Thoracic aorta (tissue), 2 donors: ENCODE measurements at places on chromosomes 6 and 20. TPM values are rescaled to one million over a fixed set of nuclear protein-coding genes. Genes with fewer than 3 reads are reported as not detected.

DNA sequence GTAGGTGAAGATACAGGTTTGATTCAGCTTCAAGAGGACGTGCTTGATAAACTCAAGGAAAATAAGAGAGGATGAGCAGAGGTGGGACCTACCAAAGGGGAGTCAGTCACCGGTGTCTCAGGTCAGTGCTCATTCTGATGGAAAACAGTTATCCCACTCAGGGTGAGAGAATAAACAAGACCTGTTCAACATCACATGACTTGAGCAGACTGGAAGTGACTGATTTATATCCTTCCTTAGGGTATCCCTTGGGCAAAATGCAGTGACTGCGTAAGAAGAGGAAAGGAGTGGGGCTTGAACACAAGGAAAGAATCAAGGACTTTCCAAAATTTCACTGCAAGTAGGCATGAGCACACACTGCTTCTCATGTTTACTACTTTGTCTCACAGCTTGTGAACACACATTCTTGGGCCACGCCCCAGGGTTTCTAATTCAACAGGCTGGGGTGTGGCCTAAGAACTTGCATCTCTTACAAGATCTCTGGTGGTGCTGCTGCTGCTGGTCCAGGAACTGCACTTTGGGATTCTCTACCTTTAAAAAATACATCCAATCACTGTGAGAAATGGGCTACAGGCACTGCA is 11.6 kb downstream of the CST3 start:
- H3K4me3 ChIP-seq, result no peak overlapping the region
- H3K27ac ChIP-seq, result no peak overlapping the region
- no peaks in the 10 kb centered on the region for H3K36me3 ChIP-seq

DNA sequence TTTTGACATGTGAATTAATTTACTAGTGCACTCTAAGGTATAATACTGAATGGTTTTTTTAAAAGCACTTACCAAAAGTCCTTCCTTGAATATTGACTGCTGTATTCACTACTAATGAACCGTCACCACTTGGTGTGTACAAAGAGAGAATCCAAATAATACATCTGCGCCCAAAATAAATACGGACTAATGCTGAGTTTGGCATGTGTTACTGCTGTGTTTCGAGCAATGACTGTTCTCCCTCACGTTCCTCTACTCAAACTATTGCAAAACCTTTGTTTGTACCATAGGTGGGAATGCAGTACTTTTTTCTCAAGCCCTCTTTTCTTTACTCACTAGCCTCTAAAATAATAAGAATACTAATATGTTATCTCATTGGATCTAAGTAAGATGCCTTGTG is 305.5 kb downstream of the QKI start:
- H3K4me1 ChIP-seq, result no peaks in the 10 kb centered on the region
- no peaks in the 10 kb centered on the region for H3K36me3 ChIP-seq
- no peak overlapping the region for H3K4me3 ChIP-seq
- H3K27me3 ChIP-seq, result no peaks in the 10 kb centered on the region

DNA sequence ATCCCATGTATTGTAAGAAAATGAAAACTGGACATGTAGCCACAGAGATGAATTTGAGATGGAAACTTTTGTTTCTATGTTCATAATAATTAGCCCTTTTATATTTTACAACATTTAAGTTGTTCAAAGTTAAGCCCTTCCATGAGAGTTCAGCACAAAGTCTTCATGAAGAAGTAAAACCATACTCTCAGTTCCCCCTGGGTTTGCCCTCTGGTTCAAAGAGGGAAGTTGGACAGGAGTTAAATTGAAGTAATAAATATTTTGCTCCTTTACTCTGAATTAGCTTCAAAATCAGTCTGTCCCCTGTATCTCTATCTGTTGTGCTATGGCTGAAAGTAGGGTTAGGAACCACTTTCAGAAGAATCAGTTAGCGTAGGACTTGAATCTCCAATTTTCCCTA is 31.1 kb downstream of the PHACTR2 start:
- H3K36me3 ChIP-seq, result no peaks in the 10 kb centered on the region
- DNase-seq, result no peak
- H3K4me3 ChIP-seq, result no peak overlapping the region
- H3K27ac ChIP-seq, result no peak overlapping the region
- no peaks in the 10 kb centered on the region for H3K27me3 ChIP-seq

DNA sequence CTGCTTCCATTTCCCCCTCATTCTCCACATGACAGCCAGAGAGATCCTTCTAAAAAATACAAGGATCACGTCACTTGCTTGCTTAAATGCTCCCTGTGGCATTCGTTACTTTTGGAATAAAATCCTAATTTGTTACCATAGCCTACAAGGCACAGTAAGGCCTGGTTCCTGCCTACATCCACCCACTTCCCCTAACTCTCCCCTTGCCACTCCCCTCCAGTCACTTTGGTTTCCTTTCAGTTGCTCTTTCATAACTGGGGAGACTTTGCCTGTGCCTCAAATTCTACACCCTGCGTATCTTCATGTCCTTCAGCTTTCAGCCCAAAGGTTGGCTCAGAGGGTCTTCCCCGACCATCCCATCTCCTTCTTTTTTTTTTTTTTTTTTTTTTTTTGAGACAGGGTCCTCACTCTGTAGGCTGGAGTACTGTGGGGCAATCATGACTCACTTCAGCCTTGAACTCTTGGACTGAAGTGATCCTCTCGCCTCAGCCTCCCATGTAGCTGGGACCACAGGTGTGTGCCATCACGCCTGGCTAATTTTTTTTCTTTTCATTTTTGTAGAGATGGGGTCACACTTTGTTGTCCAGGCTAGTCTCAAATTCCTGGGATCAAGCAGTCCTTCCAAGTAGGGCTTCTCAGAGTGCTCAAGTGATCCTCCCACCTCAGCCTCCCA is 12.5 kb downstream of the ID1 start:
- no peak overlapping the region for H3K4me3 ChIP-seq
- no peak overlapping the region for H3K27ac ChIP-seq
- peaks cover 9% of the 10 kb centered on the region for H3K4me1 ChIP-seq
- no peaks in the 10 kb centered on the region for H3K36me3 ChIP-seq
- H3K27me3 ChIP-seq, result no peaks in the 10 kb centered on the region

- no peak overlapping the region for H3K27ac ChIP-seq
- no peaks in the 10 kb centered on the region for H3K27me3 ChIP-seq
- no peaks in the 10 kb centered on the region for H3K4me1 ChIP-seq
- no peak overlapping the region for H3K4me3 ChIP-seq
- no peak for DNase-seq
Measured at GRCh38 chr6:3415082-3415453, 41.8 kb downstream of the SLC22A23 start.

- no peak overlapping the region for H3K4me3 ChIP-seq
- no peaks in the 10 kb centered on the region for H3K36me3 ChIP-seq
- peak overlapping the region; percentile 49 for H3K27ac ChIP-seq
- peaks cover 36% of the 10 kb centered on the region for H3K4me1 ChIP-seq
Measured at GRCh38 chr6:75412969-75413662, 80.5 kb downstream of the FILIP1 start.

- H3K4me3 ChIP-seq, result peak overlapping the region; percentile 7
- no peak overlapping the region for H3K27ac ChIP-seq
- H3K27me3 ChIP-seq, result no peaks in the 10 kb centered on the region
- no peaks in the 10 kb centered on the region for H3K36me3 ChIP-seq
- H3K4me1 ChIP-seq, result peaks cover 16% of the 10 kb centered on the region
Measured at GRCh38 chr6:108714101-108714765, 134.0 kb upstream of the ARMC2 start.

GRCh38 chr20:57034001-57034400 is 232.4 kb downstream of the BMP7 start:
- no peaks in the 10 kb centered on the region for H3K36me3 ChIP-seq
- no peak overlapping the region for H3K27ac ChIP-seq
- no peak overlapping the region for H3K4me3 ChIP-seq
- no peak for DNase-seq
- H3K4me1 ChIP-seq, result no peaks in the 10 kb centered on the region

- no peaks in the 10 kb centered on the region for H3K4me1 ChIP-seq
- H3K4me3 ChIP-seq, result no peak overlapping the region
- H3K36me3 ChIP-seq, result no peaks in the 10 kb centered on the region
- DNase-seq, result no peak
Measured at GRCh38 chr20:33933469-33933909, 60.2 kb upstream of the RALY start.

- no peaks in the 10 kb centered on the region for H3K27me3 ChIP-seq
- no peak overlapping the region for H3K27ac ChIP-seq
- no peak overlapping the region for H3K4me3 ChIP-seq
- DNase-seq, result no peak
- H3K4me1 ChIP-seq, result no peaks in the 10 kb centered on the region
- H3K36me3 ChIP-seq, result peaks cover 8% of the 10 kb centered on the region
Measured at GRCh38 chr20:59018817-59019216, 412 bp upstream of the TUBB1 start.

Gene ACOT13
- 5.8 TPM for total RNA-seq

Gene ANKRD60
- not detected for total RNA-seq

Gene SCGN
- 1.4 TPM for total RNA-seq

Gene RIMS1
- 5.7 TPM for total RNA-seq
